Stimulated activated CD8-positive, alpha-beta memory T cell treated with anti-CD3 and anti-CD28 coated beads, Interleukin-4, amount 100 ng/mL, for 1 hour (primary cell): ENCODE measurements at places on chromosomes 1 and 21.

DNA sequence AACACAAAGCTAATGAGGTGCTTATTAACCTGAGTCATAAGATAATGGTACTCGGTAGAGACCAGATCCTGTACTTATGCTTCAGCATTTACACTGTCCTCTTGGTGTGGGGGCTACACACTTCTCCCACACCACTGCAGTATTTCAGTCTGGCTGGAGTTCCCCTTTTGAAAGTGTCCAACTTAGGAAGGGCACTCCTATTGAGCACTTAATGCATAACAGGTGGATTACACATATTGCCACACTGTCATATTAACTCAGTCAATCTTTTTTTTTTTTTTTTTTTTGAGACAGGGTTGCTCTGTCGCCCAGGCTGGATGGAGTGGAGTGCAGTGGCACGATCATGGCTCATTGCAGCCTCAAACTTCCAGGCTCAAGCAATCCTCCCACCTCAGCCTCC is 1.5 kb downstream of the GPATCH4 start:
- DNase-seq = no peak

GRCh38 chr1:228956864-228957263 is 221.6 kb downstream of the RHOU start:
- DNase-seq = no peak

DNA sequence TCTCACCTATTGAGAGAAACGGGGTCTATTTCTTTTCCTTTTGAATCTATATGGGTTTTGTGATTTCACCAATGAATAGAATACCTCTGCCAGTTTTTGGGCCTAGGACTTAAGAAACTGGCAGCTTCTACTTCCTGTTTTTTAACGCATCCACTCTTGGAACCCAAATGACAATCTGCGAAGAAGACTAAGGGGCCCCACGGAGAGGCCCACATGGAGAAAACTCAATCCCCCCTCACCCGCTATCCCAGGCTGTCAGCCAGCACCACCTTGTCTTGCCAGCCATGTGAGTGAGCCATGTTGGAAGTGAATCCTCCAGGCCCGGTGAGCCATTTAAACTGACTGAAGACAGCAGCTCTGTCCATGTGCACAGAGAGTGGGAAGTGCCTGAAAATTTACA is 3.6 kb upstream of the HENMT1 start:
- DNase-seq = no peak

DNA sequence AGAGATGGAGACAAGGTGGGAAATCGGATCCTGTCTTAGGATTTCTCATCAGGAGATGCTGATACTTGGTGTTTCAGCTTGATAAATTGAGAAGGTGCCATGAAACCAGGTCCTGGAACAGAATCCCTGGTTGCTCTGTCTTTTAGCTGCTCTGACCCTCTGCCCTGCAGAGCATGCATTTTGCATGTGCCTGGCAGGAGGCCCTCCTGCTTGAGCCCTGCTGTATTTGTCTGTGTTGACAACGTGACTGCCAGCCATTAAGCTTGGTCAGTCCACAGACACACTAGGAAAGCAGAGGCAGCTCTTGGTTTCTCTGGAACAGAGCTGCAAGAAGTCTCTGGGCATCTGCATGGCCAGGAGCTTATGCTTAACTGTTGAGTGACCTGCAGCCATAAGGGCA is 2.5 kb downstream of the SLC25A44 start:
- DNase-seq = no peak

DNA sequence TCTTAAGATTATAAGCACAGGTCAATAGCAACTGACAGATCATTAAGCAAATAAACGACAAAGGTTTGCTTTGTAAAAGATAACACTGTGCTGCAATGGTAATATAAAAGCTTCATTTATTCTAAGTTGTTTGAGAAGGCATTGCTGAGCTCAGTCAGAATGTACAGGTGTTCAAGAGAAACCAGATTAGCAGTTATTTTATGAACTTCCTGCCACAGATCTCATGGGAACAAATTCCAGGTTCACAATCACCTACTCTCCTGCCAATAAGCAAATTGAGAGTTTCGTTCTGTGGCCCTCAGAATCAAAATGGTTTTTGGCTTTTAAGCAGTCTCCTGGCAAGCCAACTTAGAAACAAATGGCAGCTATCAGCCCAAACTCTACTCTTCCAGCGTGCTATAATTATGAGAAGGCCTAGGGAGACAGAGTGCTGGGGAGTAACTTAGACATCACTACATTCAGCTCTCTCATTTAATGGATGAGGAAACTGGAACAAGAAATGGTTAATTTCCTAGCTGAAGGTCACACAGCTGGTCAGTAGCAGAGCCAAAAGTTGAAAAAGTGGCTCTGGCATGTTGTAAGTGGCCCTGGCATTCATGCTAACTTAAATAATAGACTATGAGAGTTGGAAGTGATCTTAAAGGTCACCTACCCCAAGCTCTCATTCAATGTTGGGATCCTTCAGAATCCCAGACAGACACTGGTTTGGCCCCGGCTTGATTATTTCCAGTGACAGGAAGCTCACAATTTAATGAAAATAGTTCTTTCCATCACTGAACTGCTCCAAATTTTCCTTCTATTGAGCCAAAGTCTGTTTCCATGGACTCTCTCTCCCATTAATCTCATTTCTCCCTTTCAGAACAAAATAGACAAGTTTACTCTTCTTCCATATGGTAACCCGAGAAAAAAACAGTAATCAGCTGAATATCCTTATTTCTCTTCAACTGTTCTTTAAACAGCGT is 82.6 kb upstream of the EDEM3 start:
- DNase-seq = no peak

GRCh38 chr21:38691631-38692030 is 114.1 kb upstream of the ETS2 start:
- no peak for DNase-seq

DNA sequence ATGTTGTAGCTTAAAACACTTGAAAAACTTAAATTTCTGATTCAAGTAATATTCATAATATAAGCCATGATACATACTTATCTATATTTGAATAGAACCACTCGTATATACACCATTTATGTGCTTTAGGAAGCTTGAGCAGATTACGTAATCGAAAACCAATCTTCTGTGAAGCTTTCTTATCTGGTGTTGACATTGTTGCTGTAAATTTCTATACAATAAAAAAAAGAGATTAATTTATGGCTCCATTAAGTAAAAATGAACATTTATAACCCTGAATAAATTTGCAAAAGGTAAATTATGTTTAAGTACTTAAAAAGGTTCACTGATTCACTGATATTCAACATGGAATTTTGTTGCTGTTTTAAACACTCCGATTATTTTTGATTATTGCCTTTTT is 21.4 kb downstream of the LIN9 start:
- DNase-seq = no peak

GRCh38 chr1:15916916-15917315 is 59.0 kb downstream of the ZBTB17 start:
- no peak for DNase-seq

GRCh38 chr21:38597421-38597820 is 99.1 kb upstream of the ERG start:
- DNase-seq = no peak

DNA sequence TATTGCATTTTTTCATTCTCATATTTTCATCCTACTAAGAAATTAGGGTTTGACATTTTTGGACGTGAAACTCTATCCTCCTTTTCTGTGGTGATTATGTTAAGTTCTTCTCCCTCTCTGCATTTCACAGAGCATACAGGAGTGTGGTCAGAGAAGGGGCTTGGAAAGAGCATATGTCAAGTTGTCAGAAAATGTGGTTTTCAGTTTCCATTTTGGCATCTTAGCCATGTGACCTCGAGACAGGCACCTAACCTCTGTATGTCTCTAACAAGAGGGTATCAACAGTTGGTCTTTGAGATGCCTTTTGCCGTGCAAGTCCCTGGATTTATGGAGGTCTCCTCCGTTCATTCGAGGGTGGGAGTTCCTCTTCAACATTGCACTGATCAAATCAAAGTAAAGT is 140.7 kb downstream of the CYYR1 start:
- DNase-seq = no peak

- no peak for DNase-seq
Observed at GRCh38 chr1:95132762-95133161, 15.6 kb downstream of the TLCD4 start.

DNA sequence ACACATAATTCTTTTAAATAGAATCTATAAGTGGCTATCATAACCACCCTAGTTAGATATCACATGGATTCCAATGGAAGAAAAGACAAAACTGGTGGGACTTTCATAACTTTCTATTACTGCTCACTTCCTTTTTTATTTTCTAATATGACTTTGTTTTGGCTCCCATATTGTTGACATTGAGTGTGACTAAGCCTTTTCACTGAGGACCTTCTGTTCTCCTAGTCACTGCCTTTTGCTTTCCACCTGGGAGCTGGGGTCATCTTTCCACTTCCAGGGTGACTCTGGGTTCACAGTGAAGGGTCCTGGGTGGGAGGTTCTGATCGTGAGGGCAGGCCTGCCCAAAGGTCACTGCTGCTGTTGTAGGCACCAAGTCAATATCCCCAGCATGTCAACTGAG is 275.8 kb downstream of the TGFB2 start:
- DNase-seq = no peak

GRCh38 chr1:98323906-98324358 is 337.6 kb upstream of the SNX7 start:
- DNase-seq = no peak

GRCh38 chr21:31941694-31942093 is 68.9 kb downstream of the HUNK start:
- DNase-seq = no peak

DNA sequence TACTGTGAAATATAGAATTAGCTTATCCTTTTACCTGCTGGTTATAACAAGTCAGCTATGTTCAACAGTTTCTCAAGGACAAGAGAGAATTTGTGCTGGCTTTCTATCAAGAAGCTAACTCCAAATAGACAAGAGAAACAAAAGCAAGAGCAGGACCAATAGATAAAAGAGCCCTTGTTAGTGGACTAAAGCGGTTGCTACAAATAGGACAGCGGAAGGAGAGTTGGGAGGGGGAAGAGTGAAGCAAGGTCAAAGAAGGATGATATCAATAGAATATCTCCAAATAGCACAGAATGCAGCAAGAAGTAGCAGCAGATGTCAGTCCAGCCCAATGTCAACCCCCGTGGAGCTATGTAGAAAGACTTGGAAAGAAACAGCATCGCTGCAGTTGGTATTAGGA is 53.0 kb upstream of the AKT3 start:
- no peak for DNase-seq

DNA sequence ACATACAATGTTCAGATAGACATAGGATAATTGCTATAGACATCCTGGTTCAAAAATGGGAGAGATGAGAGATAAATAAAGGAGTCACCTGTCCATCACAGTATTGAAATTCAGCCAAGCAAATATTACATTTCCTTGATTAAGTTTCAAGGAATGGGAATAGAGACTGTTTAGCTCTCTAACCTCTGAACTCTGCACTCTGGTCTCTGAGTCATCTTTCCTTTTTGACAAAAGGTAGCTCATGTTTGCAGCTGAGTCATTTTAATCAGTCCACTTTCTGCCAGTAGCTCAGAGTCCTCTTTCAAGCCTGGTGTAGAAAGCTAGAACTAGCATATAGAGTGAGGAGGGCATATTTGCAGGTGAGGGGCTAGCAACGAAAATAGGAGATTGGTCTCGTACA is 51.4 kb upstream of the GJA8 start:
- no peak for DNase-seq

DNA sequence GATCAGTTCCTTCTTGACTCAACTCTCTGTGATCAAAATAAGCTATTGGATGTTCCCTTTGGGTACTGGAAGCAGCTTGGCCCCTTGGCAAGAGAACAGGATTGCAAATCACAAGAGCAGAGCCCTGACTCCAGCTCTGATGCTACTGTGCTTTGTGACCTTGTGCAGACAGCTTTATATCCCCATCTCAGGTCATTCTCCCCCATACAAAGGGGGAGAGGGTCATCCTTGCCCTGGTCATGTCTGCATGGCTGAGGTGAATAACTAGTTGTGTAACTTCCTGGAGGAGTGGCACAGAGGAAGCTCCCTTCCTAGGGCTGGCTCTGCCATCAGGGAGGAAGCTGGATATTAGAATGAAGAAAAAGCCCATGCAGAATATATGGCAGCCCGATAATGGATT is 142.9 kb downstream of the DHRS3 start:
- no peak for DNase-seq

GRCh38 chr1:112720800-112721199 is 5.7 kb upstream of the PPM1J start:
- no peak for DNase-seq

- no peak for DNase-seq
Observed at GRCh38 chr1:212247179-212247721, 38.0 kb upstream of the PPP2R5A start.

DNA sequence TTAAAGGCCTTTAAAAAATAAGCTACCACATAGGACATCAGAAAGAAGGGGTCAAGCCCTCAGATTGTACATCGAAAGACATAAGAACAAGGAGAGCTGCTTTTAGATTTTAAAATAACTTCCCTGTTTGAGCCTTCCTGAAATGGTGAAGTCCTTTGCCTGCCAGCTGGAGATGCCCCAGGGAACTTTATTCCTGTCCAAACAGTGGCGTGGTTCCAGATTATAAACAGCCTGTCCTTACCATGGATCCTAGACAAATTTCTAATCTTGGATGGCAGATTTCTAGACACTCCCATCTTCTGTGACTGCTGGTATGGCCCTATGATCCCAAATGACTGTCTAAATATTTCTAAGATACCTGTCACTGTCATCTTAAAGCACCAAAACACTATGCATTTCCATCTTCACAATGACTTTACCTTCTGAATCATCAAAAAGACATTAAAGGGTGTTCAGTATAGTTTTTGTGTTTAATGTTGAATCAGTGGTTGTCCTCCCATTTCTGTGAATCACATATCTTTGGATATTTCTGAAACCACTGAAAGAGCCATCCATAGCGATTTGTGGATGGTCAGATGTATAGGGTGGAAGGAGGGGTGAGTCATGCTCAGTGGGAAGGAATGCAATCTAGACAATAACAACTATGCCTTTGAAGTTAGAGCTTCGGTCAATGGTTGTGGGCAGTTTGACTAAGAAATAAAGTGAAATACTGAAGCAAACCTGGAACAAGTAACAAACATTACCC is 23.2 kb downstream of the ILDR2 start:
- DNase-seq = no peak

- DNase-seq = no peak
Observed at GRCh38 chr1:6037338-6037762, 8.3 kb upstream of the KCNAB2 start.

DNA sequence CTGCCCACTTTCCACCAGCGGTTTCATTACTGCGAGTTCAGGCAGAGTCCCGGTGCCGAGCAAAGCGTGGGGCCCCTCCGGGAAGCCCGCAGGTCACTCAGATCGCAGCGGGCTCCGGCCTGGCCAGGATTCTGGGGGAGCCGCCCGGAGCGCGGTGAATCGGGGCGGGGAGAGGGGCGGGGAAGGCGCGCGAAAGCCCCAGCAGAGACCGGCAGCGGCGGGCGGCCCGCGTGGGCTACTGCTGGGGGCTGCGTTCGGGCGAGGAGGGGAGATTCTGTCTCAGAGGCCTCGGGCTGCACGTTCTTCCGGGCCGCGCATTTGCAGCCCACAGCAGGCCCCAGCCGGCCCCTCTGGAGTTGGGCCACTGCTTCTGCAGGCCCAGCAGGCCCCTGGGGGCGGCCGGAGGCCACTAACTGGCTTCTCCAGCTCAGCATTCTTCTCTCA is 64.7 kb downstream of the SCCPDH start:
- no peak for DNase-seq

GRCh38 chr1:226402739-226403165 is 5.1 kb downstream of the PARP1 start:
- no peak for DNase-seq

GRCh38 chr1:238664139-238664538 is 722.2 kb upstream of the CHRM3 start:
- no peak for DNase-seq

- DNase-seq = no peak
Observed at GRCh38 chr1:170085091-170085490, 10.6 kb upstream of the KIFAP3 start.
